Islet precursor cell (in vitro differentiated cells): ENCODE measurements at places on chromosomes 3 and 15.
A peak's percentile ranks its signal among the peaks of the same experiment; 100 is the strongest.

DNA sequence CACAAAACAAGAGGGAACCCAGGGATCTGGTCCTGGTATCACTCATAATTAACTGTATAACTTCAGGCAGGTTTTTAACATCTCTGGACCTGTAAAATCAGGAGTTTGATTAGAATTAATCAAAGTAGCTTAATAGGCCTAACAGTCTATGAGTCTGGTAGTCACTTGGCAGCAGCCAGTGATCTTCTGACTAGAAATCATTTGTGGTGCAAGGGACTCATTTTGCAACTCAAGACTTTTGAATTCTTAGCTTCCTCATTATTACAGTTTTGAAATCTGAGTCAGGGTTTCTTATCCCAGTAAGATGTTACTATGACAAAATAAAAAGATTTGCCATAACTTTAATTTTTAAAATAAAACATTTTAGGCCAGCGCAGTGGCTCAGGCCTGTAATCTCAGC is 70.8 kb downstream of the TMCC1 start:
- no peak for DNase-seq

- no peak for DNase-seq
These were observed 141.7 kb downstream of the TIGIT start for GRCh38 chr3:114435386-114436115.

DNA sequence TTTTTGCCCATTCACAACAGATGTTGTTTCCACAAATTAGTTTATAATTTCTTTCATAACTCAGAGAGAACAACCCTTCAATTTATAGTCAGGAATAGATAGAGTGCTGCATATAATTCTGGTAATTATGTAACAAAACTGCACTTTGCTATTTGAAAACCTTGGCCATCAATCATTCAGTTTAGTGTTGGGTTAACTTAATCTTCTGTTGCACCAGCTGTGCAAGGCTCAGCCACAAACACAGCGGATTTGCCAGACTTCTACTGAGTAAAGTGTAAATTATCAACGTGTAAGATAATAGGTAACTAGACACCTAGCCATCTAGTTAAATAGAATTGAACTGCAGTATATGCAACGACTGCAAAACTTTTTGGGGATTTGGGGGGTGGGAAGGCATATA is 1064.3 kb upstream of the EPHA6 start:
- DNase-seq, result no peak

DNA sequence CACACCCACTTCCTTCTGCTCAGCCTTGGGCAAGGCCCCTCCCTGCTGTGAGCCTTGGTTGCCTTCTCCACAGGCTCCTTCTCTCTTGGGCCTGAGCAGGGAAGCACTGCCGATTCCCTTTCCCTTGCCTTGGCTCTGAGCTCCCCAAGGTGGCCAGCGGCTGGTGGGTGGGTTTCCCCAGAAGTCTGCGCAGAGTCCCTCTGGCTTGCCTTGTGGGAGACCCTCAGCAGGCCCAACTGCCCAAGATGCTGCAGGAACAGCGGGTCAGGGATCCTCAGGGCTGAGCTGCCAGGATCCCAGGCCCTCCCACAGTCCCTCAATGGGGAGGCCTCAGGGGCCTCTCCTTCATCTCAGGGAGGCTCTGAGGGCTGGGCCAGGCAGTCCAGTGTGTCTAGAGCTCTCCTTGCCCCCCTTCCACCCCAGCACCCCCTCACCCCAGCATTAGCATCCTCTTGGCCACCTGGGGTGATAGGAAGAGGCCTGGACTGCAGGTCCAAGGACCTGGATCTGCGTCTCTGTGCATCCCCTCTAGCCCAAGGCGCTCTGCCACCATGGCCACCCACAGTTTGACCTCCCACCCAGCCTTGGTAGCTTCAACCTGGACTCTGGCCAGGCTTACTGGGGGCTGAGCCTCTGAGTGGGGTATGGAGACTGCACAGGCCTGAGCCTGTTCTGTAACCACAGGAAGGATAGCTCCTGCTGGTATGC is 68.6 kb downstream of the EXOG start:
- peak; percentile 32 for DNase-seq
